Choroid plexus epithelial cell (primary cell): ENCODE measurements at places on chromosomes 13 and 19.
A peak's percentile ranks its signal among the peaks of the same experiment; 100 is the strongest.

GRCh38 chr19:12801466-12802266, at the start of the genes PRDX2 and THSD8:
Gene PRDX2 (minus strand): TSS chr19:12801800. CDS start chr19:12801261, 539 bp downstream.
Gene THSD8 (plus strand): TSS chr19:12802069. CDS start chr19:12802072, 3 bp downstream.
- peak; percentile 83 for DNase-seq

- DNase-seq, result no peak
These were observed 574 bp downstream of the SH3GL1 start for GRCh38 chr19:4399812-4400134.

DNA sequence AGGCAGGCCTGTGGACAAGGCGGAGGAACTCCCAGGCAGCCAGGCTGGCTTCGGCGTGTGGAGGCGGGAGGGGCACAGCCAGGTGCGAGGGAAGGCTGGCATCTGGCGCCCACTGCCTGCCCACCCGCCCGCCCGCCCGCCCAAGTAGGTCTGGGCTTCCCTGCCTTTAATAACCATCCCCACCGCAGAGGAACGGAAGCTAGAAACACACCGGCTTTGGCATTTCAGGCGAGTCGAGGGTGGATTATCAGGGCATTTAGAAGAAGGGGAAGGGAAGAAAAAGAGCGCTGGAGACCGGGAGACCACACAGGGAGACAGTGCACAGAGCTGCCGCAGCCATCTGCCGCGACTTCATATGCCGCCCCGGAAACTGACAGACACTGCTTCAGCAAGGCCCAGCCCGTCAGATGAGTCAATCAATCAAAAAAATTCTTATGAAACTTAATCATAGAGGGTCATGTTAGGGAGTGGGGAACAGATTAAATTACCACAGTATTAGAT, 199.7 kb downstream of the TSHZ3 start:
- no peak for DNase-seq

DNA sequence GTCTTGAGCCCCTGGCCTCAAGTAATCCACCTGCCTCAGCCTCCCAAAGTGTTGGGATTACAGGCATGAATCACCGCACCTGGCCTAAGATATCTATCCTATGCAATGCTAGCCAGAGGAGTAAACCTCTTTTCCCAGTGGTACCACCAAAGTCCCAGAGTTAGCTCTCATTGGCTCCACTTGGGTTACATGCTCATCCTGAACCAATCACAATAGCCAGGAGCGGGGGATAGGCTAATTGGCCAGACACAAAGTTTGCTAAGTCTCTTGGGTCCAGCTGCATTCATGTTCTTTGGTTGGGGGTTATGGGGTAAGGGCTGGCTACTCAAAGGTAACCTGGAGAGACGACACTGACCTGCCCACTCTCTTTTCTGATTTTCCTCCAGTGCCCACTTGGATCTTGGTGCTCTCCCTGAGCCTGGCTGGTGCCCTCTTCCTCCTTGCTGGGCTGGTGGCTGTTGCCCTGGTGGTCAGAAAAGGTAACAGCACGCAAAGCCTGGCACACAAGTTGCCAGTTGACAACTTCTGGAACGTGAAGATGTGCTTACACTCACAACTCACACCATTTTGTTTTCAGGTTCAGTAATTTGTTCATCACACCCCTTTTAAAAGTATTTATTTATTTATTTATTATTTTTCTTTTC, 7.8 kb downstream of the C19orf38 start:
- no peak for DNase-seq

- no peak for DNase-seq
These were observed 25.1 kb upstream of the C13orf46 start for GRCh38 chr13:113998781-113999617.

DNA sequence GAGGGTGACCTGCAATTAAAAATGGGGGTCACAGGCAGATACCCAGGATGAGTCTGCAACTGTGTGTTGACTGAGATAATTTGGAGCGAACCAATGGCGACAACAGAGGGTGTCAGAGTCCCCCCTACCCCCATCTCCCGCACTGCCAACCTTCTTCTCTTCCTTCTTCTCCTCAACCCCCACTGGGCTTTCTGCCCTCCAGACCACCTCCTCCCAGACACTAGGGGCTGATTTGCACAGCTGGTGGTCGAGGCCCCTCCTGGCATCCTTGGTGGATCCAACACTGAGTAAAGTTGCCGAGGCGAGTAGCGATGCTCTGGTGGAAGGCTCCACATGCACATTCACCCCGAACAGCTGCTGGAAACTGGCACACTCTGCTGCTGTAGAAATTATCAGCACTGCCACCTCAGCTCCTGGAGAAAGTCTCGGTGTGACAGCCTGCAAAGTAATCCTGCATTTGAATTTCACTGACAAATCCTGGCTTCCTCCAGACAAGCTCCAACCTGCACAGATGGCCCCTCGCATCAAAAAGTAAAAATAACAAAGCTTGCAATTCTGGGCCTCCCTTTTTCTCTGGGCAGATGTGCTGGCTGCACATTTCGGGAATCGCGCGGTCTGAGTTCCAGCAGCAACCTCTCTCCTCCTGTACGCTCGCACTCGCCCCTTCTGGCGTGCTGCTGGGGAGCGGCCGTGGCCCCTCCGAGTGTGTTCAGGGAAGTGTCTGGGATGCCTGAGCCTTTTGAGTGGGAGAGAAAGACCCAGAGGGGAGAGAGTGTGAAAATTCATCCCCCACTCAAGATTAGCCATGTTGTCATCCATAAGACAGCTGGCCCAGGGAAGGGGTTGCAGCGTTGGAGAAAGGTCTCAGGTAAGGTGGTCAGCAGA, 28.5 kb downstream of the CCNE1 start:
- DNase-seq, result no peak

- peak; percentile 67 for DNase-seq
These were observed 451 bp upstream of the ICAM5 start for GRCh38 chr19:10289167-10289835.

GRCh38 chr13:46668931-46669525, 116.1 kb downstream of the LRCH1 start:
- no peak for DNase-seq

DNA sequence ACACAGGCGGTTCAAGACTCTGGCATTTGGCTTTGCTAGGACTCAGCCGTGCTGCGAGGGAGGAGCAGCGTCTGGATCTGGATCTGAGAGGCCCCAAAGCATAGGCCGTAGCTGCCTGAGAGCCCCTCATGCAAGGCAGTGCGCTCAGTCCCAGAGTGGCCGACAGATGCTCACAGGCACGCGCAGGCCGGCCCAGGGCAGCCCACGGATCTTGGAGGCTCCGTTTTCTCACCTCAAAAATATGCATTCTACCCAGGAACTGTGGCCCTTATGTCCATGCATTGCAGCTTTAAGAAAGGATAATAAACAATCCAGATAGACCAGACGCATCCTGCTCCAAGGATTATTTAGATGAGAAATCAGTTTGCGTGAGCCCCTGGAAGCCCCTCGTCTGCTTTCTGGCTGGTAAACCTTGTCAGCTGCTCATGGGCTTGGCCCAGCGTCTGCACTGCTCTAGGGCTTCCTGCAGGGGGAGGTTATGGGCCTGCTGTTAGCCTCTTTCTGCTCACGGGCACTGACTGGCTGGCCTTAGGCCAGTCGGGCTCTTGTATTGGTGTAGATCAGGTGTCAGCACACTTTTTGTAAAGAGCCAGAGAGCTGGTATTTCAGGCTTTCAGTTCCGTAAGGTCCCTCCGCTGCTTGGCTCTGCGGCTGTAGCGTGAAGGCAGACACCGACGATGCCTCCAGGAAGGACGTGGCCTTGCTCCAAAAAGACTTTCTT, 24.2 kb downstream of the TEX29 start:
- DNase-seq, result peak; percentile 71

- peak; percentile 33 for DNase-seq
These were observed 14.0 kb downstream of the SCGB2B2 start for GRCh38 chr19:34662919-34663318.
